ENCODE measurements at places on chromosomes 7 and 10.

GRCh38 chr7:153858355-153858754 lies 193.8 kb upstream of the DPP6 start:
- peak; percentile 35 for DNase-seq

- peak; percentile 66 for DNase-seq
Measured at GRCh38 chr10:48981310-48981907, 41.8 kb upstream of the LRRC18 start.

GRCh38 chr7:8354503-8354902 lies 78.9 kb upstream of the NXPH1 start:
- no peak for DNase-seq

GRCh38 chr10:121578298-121578697 lies 19.9 kb downstream of the FGFR2 start:
- DNase-seq: no peak

DNA sequence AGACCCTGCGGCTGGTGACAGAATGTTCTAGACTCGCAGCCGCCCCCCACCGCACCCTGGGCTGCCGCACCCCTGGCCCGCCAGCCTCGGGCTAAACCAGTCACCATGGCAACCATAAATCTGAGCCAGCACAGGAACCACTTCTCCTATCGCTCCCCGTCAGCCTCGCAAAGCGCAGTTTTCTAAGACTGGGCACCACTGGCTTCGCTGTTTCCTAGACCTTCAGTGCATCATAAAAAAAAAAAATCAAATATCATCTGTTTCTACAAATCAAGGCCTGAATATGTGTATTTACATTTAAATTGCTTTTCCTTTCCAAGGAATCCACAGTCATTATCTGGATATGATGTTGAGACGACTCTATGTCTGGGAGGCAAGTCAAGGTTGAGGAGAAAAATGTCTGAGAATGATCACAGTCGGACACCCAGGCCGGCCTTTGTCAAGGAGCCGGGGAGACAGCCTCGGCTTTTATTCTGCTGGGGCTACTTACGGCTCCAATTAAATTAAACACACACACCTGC lies 99.9 kb downstream of the PTPRN2 start:
- DNase-seq: no peak

GRCh38 chr7:33973231-33974015 lies 68.1 kb downstream of the BMPER start:
- no peak for DNase-seq

DNA sequence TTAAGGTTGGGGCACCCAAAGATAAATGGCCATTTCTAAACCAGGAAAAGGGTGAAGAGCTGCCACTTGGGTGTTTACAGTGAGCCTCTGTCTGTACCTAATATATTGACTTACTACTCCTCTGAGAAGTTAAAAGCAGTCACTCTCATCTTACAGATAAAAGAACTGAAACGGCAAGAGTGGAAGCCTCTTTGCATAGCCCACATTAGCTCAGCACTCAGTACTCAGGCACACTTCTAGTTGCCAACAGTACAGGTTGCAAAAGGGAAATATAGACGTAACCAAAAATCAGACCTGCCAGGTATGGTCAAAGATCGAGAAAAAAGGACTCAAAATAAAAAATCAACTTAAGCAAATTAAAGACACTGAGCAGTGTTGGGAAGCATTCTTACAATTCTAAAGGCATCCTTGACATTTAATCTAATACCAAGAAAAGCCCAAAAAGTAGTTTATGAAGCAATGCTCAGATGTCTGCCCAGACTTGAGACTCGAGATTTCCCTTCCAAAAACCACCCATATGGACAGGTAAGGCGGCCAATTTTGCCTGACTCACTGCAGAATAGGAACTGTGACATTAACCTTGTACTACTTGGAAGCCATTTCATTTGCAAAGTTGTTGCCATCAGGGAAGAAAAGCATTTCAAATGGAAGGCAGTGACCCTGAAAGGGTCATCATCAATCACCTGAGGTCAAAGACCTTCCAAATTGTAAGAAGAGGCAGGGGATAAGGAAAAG lies 139.3 kb downstream of the SLC25A13 start:
- DNase-seq: no peak

DNA sequence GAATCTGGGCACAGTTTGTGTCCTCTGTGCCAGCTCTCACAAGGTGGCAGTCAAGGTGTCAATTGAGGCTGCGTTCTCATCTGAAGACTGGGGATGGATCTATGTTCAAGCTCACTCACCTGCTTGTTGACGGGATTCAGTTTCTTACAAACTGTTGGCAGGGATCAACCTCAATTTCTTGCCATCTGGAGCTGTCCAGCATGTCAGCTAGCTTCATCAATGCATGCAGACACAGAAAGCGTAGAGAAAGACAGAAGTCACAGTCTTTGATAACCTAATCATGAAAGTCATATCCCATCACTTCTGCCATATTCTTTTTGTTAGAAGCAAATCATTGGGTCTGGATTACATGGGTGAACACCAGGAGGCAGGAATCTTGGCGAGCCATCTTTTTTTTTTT lies 32.0 kb upstream of the WAPL start:
- no peak for DNase-seq

GRCh38 chr7:27132214-27132613 lies 1.7 kb upstream of the HOXA4 start:
- no peak for DNase-seq

GRCh38 chr10:78531088-78531487 lies 497.4 kb downstream of the RPS24 start:
- no peak for DNase-seq

- no peak for DNase-seq
Measured at GRCh38 chr7:28203508-28204240, 23.1 kb upstream of the JAZF1 start.

DNA sequence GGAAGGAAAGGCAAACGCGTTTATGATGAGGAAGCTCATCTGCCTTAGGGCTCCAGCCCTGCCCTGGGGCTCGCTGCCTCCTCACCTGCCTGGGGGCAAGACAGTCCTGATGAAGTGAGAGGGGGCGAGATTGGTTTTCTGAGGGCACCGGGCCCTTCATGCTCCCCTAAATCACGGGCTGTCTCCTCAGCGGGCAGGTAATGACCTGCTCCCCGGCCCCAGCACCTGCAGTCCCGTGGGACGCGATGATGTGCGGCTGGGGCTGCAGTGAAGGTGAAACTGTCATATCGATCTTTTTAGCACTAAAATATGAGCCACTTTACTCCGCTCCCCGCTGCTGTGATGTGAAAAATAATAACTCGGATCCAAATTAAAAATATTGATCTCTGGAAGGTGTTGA lies 120.2 kb downstream of the INPP5A start:
- DNase-seq: no peak

- no peak for DNase-seq
Measured at GRCh38 chr7:28447071-28447470, 34.8 kb downstream of the CREB5 start.

DNA sequence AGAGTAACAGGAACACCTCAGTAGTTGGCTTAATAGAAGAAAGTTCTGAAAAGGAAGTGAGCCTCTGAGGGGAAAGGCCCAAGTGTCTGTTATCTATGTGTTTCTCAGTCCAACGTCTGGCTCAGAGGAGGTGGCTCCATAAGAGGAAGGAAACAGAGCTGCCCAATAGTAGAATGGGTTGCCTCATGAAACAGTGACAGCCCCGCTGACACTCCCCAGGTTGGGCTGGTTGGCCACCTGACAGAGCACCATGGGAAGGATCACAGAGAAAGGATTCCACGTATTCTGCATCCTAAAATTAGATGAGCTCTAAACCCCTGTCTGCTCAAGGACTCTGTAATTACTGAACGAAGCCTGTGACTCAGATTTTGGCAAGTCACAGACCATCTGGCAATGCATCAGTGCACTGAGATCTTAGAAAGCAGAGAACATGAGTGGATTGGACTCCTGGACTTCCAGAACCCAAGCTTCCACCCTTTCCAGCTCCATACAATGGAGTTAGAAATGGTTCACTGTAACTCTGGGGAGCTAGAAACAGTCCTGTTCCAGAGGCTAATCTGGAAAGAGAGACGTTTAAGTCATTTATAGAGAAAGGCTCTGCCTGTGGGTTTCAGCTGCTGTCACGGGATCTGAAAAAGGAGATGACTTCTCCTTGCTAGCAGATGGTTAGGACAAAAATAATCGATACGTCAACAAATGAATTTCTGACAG lies 2.9 kb downstream of the PKD2L1 start:
- DNase-seq: no peak

GRCh38 chr7:117047496-117047895 lies 94.2 kb downstream of the ST7 start:
- DNase-seq: no peak

DNA sequence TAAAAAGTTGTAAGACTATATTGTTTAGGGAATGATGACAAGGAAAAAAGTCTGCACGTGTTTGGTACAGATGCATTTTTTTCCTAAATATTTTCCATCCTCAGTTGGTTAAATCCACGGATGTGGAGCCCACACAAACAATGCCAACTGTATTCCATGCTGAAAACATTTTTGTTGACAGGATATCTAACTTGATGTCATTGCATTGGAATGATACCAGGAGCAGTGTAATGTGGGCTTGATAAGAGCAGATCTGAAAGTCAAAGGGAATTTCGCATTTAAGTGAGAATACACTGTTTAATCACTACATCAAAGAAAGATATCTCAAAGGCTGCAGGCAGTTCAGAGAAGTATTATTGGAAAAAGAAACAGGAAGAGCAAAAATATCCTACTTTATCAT lies 49.5 kb upstream of the TMEM140 start:
- peak; percentile 15 for DNase-seq

- DNase-seq: no peak
Measured at GRCh38 chr10:79056736-79057391, 11.9 kb upstream of the ZMIZ1 start.

DNA sequence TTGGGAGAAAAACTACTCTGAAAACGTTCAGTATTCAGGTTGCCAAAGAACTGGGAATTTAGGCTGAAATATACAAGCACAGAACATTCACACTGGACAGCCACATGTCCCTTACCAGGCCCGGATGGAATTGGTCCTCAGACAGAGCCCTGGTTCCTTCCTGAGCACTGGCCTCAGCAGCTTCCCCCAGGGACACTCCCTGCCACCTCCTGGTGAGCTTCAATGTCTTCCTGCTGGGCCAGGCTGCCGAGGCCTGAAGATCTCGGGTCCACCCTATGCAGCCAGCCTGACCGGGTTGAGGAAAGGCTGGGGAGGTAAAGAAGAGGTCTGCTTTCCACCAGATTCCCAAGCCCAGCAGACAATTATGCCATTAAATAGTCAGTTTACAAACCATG lies 24.8 kb downstream of the LEP start:
- DNase-seq: no peak

DNA sequence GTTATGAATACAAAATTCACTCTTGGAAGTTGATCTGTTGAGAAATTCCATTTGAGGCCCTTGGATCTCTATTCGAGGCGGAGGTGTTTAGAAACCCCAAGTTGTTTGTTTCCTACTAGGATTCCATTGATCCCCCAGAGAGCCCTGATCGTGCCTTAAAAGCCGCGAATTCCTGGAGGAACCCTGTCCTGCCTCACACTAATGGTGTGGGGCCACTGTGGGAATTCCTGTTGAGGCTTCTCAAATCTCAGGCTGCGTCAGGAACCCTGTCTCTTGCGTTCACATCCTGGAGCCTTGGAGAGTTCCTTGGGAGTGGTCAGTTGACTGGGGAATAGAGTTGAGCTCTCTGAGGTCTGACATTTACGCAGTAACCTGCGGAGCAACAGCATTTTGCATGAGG lies 1.2 kb downstream of the CFAP69 start:
- no peak for DNase-seq

- DNase-seq: no peak
Measured at GRCh38 chr10:33376976-33377657, 42.6 kb upstream of the NRP1 start.

DNA sequence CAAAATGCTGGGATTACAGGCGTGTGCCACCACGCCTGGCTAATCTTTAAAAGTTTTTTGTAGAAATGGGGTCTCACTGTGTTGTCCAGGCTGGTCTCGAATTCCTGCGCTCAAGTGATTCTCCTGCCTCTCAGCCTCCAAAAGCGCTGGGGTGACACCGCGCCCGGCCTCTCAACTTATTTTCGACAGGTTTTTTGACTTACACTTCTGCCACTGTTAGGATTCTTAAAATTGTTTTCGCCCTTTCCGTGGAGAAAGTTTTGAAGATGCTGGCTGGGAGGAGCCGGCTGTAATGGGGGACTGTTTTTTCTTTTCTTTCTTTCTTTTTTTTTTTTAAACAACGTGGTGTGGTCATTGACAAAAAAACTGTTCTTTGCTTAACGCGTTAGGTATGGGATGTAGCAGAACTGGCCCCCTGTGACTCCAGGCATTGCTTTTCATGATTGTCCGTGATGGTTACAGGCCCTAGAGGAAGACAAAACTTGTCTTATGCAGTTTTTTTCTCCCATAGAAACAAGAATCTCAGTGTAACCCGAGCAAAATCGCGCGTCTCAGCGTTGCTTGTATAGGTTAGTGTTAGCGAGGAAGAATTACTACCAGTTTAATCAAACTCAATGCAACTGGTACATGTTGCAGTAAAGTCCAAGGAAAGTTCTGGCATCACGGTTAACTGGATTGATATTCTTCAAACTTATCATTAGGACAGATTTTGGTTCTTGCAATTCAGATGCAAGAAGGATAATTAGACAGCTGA lies 72.2 kb downstream of the DAGLB start:
- peak; percentile 64 for DNase-seq

DNA sequence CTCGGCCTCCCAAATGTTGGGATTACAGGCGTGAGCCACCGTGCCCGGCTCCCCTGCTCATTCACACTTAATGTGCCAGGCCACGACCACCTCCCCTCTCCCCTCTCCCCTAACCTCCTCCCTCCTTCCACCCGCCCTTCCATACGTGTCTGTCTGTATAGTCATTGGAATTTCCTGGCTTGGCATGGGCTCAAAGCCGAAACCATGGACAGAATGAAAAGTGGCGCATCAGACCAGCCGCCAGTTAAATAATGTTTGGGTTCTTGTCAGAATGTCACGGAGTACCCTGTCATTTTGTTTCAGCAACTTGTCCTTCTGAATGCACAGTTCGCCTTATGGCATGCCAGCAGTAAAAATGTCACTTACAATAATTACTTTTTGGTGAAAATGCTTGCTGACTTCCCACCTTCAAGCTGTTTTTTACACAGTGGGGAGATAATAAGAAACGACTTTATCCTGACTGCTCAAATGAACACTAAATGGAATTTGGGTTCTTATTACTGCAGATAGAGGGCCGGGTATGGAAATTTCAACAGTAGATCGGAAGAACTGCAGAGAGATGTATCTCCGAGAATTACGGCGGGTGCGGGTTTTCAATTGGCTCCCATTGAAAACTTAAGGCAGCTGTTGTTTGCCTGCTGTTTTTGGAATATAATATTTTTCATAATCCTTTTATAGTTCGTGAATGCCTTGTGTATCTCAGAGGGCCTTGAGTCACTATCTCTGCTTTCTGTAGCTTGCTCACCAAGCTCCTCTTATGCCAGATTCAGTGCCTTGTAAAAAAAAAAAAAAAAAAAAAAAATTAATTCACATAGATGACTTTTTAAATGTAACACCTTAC lies 65.5 kb upstream of the SH2B2 start:
- peak; percentile 9 for DNase-seq

DNA sequence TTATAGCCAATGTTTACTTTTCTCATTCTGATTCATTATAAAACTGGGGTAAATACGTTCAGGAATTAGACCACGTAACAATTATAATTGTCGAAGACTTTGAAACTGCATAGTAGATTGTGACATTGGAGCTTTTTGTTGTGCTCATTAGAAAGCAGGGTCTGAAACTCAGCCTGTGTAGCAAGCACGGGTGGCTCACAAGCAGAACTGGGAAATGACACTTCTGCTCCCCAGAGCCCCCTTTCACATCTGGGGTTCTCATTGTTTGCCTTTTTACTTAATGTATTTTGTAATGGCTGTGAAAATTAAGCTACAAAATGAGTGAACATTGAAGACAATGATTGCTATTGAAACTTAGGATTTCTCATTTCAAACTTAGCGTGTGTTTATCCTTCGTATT lies 72.9 kb downstream of the CDHR3 start:
- DNase-seq: no peak

GRCh38 chr10:29533696-29534285 lies 101.0 kb downstream of the SVIL start:
- no peak for DNase-seq
